Activated CD4-positive, alpha-beta T cell treated with anti-CD3 and anti-CD28 coated beads, Interleukin-2, amount 50 U/mL, for 1 hour (primary cell): ENCODE measurements at places on chromosomes 4 and X.

- no peak for DNase-seq
Measured at GRCh38 chr4:98939438-98939837, 10.5 kb upstream of the EIF4E start.

GRCh38 chrX:109264878-109265277 is 217.0 kb downstream of the GUCY2F start:
- DNase-seq: no peak

- no peak for DNase-seq
Measured at GRCh38 chr4:168265327-168265726, 53.2 kb downstream of the DDX60 start.

GRCh38 chr4:169098532-169098931 is 88.5 kb upstream of the CBR4 start:
- no peak for DNase-seq

DNA sequence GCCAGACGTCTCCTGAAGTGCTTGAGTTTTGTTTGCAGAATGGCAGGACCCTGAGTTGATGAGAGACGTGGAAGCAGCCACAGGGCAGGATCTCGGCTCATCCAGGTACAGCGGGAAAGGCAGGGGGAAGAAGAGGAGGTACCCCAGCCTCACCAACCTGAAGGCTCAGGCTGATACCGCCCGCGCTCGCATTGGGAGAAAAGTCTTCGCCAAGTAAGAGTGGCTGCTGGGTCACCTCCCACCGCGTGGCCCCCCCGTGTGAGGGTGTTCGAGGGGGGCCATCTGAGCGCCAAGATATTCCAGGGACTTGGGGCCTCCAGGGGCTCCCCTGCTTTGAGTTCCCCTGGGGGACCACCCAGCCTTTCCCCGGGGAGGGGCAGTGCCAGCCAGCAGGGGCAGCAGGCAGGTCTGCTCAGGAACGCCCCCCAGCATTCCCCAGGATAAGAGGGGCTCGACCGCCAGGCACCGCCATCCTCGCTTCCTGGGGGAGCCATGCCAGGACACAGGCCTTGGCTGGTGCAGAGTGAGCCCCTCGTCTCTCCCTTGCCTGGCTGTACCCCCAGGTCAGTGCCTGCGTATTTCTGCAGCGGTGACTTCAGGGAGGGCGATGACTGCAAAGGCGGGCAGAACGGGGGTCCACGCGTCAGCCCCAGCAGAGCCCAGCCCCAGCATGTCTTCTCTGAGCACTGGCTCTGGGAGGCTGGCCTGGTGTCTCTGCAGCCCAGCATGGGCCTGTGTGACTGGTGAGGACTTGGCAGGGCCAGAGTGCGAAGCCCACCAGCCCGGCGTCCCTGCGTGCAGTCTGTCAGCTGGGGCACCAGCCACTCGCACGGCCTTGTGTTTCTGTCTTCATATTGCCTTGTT is 22.3 kb downstream of the NKX1-1 start:
- DNase-seq: no peak

DNA sequence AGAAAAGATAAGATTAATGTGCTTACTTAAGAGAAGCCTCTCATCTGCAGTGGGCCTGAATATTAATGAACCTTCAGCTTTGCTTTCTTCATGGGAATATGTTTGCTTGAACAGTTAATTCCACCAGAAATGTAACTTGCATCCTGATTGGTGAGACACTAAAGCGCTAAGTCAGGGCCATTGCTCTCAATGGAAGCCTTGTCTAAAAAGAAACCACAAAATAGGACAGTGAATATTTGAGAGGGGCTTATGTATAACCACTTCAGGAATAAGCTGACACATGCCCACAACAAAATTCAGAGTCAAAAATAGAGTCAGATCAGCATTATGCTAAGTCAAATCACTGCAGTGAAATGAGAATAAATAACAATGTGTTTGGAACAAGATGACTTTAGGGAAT is 1125.8 kb downstream of the STIM2 start:
- no peak for DNase-seq

GRCh38 chrX:68060506-68061205 is 372.6 kb downstream of the OPHN1 start:
- DNase-seq: no peak

DNA sequence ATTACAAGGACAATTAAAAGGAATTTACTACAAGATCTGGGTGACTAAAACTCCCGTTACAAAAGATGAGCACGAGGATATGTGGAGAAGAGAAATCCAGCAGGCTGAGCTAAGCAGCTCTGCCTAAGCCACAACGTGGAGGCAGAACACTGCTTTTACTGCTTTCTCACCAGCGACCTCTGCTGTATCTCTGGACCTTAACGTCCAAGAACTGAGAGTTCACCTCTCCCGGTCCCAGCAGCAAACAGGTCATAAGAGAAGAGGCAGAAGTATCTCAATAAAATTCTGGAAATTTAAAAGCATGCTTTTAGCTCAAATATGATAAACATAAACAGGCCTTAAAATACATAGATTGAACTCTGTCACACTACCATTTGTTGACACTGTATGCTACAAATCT is 81.0 kb downstream of the ADGRA3 start:
- DNase-seq: no peak

DNA sequence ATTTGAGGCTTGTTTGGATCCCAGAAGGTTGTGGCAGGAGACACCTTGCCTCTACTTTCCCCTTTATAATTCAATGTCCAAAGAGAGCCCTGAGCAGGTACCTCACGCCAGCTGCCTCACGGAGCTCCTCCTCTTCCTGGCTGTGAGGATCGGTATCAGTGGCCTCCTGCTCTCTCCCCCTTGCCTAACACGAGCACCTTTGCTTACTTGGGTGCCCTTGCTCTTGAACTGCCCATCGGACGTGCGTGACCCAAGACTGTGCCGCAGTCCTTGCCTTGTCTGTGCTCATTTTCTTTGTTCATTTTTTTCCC is 27.8 kb upstream of the MSANTD1 start:
- DNase-seq: no peak

- DNase-seq: no peak
Measured at GRCh38 chr4:54332542-54332941, 103.4 kb downstream of the PDGFRA start.

- no peak for DNase-seq
Measured at GRCh38 chr4:130850019-130850524, 1754.1 kb downstream of the C4orf33 start.

DNA sequence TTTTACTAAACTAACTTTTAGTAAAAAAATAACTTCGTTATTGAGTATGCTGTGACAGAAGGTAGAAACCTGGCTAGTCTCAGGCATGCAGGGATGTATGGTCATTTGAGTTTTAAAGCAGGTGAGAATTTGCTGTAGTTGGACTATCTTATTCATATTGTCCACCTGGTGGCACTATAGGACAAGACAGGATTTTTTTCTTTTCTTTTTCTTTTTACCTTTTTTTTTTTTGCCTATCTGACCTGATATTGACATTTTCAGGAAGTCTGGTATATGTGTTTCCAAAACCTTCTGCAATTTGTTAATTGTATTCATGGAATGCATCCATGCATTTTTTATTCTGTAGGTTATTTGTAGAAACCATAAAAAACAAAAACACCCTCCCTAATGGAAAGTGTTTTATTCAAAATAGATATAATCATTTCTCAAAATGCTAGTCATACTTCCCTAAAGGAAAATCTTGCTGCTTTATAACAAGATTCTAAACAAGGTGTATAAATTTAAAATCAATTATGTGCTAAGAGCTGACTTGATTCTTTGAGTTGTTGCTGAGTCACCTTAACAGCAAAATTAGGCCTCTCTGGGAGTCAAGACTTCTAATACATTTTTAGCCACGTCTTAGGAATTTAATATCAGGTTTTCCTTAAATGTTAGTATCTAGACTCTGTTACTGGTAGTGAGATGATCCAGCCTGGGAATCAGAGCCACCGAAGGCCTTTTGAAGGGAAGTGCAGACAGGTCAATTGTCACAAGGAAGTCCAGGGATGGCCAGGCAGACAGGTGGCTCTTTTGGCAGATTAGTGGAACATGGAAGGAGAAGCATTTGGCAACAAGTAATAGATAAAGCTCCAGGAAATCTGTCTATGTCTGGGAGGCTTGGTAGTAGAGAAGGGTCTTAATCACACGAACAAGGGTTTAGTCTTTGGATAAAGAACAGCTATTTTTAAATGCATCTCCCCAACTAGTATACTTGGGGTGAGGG is 201.3 kb upstream of the GNPDA2 start:
- DNase-seq: no peak

- DNase-seq: no peak
Measured at GRCh38 chr4:97152149-97152548, 991.1 kb downstream of the STPG2 start.

- no peak for DNase-seq
Measured at GRCh38 chrX:107384397-107385105, 64.9 kb upstream of the FRMPD3 start.

- DNase-seq: no peak
Measured at GRCh38 chr4:14400307-14400706, 602.0 kb upstream of the CPEB2 start.
